ENCODE measurements at places on chromosomes 1 and 21.

- no peak for DNase-seq
These were observed 128.2 kb downstream of the ATG4C start for GRCh38 chr1:62912028-62912638.

- DNase-seq: no peak
These were observed 16.9 kb upstream of the PIK3CD start for GRCh38 chr1:9634582-9634981.

GRCh38 chr1:162300057-162300917 is 76.4 kb downstream of the SPATA46 start:
- no peak for DNase-seq

DNA sequence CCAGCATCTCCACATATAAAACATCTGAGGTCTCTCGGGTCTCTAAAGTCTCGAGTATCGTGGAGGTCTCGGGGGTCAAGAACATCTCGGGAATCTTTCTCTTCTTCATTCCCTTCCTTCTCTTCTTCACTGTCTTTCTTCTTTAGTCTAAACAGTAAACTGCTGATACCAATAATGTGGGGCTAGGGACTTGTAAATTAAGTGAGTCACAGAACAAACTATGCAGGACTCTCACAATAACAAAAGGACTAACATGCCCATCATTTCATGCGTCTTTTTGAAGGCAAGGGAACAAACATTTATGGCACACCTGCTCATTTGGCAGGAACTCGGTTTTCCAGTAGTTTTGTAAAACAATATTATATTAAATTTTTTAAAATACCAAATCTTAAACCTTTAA is 32.4 kb downstream of the PRPF38A start:
- no peak for DNase-seq

DNA sequence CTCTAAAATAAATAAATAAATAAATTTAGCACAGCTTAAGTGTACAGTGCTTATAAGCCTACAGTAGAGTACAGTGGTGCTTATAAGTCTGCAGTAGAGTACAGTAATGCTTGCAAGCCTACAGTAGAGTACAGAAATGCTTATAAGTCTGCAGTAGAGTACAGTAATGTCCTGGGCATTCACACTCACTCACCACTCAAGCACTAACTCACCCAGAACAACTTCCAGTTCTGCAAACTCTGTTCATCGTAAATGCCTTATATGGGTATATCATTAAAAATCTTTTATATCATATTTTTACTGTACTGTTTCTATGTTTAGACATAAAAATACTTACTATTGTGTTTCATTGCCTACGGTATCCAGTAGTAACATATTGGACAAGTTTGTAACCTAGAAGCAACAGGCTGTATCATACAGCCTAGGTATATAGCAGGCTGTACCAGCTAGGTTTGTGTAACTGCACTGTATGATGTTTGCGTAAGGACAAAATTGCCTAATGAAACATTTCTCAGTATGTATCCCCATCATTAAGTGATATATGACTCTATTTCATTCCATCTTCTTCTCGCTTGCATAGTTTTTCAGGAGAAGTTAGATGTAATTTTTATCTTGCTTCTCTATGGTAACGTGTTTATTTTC is 14.0 kb upstream of the S100B start:
- DNase-seq: no peak

GRCh38 chr21:18493422-18493821 is 89.8 kb upstream of the TMPRSS15 start:
- DNase-seq: no peak

GRCh38 chr1:43868741-43869067 is 64.9 kb upstream of the ARTN start:
- no peak for DNase-seq

GRCh38 chr1:45112661-45113060 is 93.7 kb downstream of the ZSWIM5 start:
- DNase-seq: no peak

- no peak for DNase-seq
These were observed 1.4 kb downstream of the HLCS start for GRCh38 chr21:36964827-36965719.

GRCh38 chr1:58929671-58930325 is 146.0 kb upstream of the JUN start:
- DNase-seq: no peak

DNA sequence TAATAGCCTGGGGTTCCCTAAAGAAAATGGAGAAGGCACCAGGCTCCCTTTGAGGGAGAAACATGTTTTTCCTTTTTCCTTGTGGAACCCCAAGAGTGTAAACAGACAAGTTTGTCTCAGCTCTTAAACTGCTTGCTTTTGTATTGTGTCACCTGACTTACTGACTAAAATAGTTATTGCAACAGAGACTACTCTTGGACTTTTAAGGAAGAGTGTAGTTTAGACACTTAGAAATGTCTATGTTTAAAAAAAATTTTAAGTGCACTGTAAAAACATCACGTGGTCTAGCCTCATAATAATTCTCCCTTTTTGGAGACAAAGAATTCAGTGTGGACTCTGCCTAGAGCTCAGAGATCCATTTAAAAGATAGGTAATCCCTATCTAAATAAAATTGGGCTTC is 141.1 kb downstream of the TRIM33 start:
- DNase-seq: no peak

GRCh38 chr1:231776010-231776756 is 149.6 kb downstream of the DISC1 start:
- no peak for DNase-seq

DNA sequence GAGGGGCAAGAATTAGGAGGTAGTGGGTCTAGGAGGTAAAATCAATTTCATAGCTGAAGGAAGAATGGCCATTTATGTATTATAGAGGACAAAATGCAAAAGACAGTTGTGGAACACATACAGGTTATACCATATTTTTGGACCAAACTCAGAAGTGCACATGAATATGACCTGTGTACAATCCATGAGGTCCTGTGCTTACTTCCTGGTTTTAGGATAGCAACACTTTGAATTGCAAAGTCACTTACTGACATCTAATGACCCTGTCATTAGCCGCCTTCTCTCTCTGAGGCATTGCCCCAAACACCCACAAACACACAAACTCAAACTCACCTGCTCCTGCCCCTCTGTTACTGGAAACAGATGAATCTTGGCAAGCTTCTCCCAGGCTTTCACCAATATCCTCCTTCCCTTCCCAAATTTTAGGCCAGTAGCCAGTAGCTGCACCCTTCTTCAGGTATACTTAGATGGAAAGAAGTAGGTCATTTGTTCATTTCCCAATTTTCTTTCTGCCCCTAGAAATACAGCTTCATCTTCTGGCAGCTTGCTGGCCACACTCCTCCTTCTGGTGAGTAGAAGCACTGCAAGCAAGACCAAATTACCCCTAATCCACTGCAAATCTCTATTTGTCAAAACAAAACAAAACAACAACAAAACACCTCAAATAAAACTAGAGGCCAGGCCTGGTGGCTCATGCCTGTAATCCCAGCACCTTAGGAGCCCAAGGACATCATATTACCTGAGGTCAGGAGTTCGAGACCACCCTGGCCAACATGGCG is 13.7 kb upstream of the RPL5 start:
- no peak for DNase-seq

DNA sequence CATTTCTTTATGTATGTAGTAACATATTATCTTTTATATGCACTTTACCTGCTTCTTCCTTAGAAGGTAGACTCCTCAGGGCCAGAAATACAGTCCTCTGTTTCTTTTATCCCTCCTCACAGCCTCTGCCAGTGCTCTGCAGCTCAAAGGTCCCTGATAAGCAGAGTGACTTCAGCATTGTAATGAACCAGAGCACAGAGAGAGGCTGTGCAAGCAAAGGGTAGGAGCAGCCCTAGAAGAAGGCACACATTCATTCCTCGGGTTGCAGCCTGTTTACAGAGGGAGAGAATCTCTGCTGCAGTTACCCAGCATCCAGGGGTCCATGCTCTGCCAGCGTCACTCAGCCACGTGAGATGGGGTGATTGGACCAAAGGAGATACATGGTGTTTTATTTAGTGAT is 101.1 kb downstream of the RHOU start:
- no peak for DNase-seq

GRCh38 chr21:28936721-28937120 is 56.0 kb downstream of the LTN1 start:
- no peak for DNase-seq

DNA sequence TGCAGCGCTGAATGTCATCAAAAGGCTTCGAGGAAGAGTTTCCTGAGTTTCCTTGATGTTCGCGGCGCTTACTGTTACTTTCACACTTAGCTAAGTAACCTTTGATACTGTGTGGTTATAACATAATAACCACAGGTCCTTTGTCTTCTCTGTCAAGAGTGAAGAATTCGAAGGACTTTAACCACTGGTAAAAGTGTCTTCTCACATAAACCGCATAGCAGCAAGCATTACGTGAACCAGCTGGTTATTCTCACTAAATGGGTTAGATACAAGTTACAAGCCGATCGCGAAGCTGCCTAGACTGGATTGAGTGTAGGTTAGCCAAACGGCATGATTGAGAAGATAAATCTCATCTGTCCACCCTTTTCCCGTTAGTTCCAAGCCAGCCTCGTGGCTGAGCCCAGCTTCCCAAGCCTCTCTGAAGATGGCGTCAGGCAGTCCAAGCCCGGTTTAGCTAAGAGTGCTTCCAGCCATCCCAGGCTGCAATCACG is 18.3 kb upstream of the IFNGR2 start:
- DNase-seq: no peak

DNA sequence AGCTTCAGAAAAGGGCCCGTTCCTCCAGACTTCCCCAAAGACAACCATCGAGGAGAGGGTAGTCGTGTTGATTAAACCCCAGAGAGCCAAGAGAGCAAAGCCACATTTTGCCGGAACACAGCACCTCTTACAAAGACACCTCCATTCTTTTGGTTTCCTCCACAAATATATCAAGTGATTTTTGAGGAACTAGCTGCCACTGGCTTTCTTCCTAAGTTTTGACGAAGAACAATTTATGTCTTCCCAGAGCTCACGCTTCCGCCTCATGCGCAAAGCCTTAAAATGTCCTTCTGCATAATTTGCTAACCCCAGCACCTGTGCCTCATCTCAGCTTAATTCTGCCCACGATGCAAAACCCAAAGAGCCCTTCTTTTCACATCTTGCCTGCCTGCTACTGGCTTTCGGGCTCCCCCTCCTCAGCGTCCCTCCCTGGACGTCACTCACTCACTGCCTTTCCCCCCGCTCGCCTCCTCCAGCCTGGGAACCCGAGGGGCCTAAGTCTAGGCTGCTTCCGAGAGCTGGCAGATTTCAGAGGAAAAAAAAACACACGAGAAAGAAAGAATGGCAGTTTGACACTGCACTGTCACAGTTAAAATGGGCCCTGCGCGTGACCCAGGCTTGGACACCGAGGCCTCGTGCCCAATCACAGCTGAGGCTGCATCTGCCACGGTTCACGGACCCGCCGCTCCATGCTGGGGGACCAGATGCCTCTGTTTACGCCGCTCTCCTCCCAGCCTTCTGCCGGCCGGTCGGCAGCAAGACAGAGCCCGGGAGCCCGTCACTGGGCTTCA is 77.6 kb upstream of the IFNAR2 start:
- no peak for DNase-seq

DNA sequence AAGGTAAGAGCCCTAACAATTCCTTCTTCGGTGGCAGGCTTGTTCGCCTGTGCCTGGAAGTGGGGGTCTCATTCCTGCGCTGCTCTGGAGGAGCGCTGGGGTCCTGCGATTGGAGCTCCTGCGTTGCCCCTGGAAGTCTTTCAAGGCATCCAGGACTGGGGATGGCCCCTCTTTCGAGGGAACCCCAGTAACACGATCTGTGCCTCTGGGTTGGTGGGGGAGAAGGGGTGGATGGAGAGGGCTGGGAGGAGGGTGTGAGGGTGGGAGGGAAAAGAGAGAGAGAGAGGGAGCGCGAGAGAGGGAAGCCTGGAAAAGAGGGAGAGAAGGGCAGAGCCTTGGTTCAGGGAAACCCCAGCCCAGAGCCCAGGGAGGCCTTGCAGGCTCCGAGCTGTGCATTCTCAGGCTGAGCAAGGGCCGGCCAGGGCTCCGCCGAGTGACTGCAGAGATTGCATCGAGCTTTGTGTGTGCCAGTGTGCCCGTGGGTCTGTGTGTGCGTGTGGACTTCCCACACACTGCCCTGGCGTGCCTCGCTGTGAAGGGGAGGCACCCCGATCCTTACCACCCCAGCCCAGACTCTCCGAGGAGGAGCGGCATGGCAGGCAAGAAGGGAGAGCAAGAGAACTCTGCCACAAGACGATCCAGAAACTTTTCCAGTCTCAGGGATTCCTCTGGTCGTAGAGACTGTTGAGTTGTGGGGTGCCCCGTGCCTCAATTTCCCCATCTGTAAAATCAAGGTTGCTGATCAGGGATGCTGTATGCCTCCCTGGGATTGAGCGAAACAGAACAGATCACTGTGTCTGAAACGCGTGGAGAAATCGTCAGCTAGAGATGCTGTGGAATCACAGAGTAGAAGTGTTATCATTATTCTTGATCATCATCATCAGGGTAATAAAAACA is 619 bp downstream of the BCL9 start:
- peak; percentile 60 for DNase-seq

GRCh38 chr1:38137164-38137563 is 90.6 kb upstream of the POU3F1 start:
- DNase-seq: no peak

- DNase-seq: no peak
These were observed 101.4 kb downstream of the LHX9 start for GRCh38 chr1:198018529-198018928.

DNA sequence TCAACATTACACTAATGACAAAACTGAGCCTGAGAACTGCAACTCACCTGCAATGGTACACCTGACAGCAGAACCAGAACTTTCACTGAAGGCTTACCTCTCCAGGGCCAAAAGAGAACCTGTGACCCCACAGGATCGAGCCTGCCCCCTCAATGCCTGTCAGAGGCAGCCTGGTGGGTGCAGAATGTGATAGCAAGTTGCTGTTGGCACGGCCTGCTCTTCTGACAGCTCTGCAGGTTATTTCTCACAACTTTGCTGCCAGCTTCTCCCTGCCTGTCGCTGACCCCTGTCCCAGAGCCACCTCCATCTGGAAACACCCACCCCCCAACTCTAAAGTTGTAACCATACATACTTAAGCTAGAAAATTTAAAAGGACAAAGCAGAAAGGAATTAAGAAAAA is 35.2 kb downstream of the HIVEP3 start:
- DNase-seq: no peak

DNA sequence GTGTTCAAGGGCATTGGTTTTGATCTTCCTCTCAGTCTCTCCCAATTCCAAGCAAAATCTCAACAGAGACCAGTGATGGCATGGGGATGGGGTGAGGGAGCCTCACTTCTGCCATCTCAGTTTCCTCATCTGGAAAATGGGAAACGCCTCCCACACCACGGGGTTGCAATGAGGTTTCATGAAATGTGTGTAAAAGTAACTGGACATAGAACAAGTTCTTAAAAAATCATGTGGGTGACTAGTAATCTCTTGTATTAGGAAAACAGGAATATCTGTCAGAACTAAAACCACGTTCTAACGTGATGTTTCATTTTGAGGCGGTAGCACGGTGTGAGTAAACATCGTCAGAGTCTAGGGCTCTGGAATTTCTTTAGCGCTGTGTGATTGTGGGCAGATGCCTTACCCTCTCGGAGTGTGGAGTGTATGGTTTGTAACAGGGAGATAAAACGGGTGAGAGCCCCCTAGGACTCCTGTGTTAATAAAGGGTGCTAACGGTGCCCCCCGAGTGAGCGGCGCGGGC is 55.5 kb upstream of the DNAJC6 start:
- no peak for DNase-seq
